GF-D8 (cell line): ENCODE measurements at places on chromosomes 4 and X.
A peak's percentile ranks its signal among the peaks of the same experiment; 100 is the strongest.

- no peak for DNase-seq
These were observed 194.0 kb downstream of the PDGFRA start for GRCh38 chr4:54423066-54423465.

DNA sequence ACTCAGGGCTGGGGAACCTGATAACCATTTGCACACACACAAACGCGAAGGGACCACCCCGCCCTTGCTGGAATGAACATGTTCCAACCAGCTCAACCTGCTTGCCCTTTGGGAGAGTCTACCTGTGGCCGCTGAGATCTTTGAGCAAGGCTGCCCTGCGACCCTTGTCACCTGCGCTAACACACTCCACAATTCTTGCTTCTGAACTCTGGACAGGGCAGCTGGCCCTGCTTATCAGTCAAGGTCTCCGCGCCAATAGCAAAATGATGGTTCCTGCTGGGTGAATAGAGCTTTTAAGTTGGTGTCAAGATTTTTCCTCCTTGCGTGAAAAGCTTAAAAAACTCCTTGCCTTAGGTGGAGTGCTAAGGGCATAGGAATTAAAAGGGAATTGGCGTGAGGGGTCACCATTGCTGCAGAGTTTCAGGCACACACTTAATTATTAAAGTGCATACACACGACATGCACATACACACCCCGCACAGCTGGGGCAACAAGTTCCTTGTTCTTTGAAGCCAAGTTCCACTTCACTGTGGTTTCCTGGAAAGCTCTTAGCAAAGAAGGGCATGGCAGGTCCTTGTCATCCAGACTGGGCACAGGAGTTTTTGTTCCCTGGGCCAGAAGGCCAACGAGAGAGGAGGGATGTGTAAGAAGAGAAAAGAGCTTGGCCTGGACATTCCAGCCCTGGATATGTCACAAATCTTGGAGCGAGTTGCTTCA, 207.7 kb downstream of the STIM2 start:
- peak; percentile 71 for DNase-seq

DNA sequence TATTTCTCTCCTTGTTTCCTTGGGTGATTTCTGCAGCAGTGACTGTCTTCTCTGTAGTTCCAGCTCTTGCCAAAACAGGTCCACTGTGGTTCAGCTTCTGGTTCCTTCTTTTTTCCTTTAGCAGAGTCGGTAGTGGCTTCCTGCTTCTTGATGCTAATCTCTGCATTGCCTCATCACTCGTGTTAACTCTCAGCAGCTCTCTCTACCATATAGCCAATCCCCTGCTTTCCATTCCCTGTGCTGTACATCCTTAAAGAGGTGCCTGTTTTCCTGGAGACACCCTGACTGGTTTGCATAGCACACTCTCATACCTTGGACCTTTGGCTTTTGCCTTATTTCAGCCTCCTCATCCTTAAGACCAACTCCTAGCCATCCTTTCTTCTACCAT, 191.2 kb upstream of the LNX1 start:
- DNase-seq: peak; percentile 4

DNA sequence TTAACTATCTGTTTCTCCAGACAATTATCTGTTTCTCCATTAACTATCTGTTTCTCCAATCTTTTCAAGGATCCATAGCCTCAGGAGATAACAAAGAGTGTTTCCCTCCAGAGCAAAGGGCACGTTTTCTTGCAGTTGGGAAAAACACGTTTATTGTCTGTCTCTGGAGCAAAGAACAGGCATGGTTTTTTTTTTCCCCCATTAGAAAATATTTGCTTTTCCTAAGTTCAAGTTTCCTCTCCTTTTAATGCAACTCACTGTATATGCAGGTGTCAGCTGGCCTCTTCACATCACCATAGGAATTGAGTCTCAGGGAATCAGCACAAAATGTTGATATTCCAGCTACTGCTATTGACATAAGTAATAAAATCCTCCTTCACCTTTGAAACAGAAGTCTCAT, 984.4 kb downstream of the RAB28 start:
- DNase-seq: no peak

- no peak for DNase-seq
These were observed 44.0 kb downstream of the RELL1 start for GRCh38 chr4:37641886-37642849.

- no peak for DNase-seq
These were observed 63.9 kb downstream of the WFS1 start for GRCh38 chr4:6333301-6334202.

GRCh38 chr4:80172203-80172602, 25.1 kb upstream of the PRDM8 start:
- no peak for DNase-seq

DNA sequence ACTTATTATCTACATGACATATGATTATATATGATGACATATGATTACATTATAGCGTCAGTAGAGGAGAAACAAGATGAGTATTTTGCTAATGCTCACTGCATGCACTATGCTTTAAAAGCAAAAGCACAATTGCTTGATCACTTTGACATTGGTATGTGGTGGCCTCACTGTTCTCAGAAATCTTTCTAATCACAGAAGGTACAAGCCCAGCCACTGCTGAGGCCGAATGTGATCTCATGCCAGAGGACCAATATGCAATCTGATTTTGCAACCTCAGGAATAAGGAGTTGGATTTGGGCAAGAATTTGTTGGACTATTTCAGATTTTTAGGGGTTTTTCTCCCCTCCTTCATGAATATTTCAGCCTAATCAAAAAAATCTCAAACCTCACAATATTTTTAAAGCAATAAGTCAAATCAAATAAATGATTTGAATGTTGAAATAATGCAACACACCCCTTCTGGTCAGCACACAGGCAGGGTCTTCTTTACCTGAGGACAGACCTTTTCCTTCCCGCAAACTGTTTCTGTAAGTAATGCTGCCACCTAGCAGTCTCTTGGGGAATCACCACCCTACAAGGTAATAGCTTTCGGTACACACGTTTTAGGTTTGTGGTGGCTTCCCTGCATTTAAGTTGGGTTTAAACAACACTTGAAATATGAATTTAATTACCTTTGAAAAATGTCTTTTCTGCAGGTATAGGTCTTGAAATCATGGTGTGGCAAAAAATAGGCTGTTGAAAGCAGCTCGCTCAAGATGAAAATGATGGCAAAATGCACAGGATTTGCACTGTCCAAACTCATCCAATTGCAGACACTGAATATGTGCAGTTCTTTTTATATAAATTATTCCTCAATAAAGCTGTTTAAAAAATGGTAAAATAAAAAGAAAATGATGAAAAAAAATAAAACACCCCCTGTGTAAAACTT, 4.8 kb upstream of the CXCL13 start:
- no peak for DNase-seq

GRCh38 chrX:45602151-45602550, 401.5 kb upstream of the DIPK2B start:
- DNase-seq: no peak

- no peak for DNase-seq
These were observed 53.6 kb downstream of the NSG1 start for GRCh38 chr4:4440333-4441061.

DNA sequence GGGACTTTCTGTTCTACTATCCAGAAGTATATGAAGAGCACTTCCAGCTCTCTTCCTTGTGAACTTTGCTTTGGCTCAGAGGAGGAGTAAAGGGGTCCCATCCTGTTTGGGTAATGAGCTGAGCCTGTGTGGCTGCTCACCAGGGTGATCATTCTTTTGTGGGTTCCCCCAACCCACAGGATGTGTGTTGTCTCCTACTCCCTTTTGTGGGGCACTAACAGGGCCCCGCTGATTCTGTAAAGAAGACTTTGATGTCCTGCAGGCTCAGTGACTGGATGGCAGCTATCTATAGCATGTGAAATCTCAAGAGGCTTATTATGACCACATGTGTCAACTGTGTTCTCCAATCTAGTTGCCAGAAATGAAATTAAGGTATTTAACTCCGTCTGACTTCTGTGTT, 40.8 kb downstream of the ZNF518B start:
- DNase-seq: no peak

GRCh38 chr4:17854036-17854435, 43.3 kb downstream of the NCAPG start:
- no peak for DNase-seq

DNA sequence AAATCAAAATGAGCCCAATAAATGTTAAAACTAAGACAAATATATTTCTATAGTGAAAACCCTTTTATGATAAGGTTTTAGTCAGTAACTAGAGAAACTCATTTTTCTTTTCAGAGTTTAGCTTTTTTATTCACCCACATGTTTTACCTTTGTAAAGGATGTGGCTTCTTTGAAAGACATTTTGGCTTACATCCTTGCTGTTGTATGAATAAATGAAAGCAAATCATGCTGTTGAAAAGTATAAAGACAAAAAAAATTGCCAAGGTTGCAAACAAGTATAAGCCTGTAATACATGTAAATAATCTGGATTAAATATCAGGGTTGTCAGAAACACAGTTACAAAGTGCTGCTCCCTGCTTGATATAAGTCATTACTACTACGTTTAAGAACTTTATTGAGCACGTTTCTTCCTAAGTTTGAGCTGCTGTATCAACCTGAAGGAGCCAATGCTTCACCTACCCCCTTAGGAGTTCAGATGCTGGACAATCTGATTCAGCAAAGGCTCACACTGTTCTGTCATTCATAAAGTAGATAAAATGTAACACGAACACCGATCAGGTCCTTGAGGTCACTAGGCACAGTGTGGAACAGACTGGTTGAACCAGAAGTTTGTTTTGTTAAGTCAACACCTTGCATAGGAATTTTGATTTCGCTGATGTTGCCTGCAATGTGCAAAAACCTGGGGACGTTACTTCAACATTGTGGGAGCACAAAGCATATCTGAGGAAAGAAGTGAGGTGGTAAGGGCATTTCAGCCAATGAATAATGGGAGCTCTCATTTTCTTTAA, 321.2 kb upstream of the BMP3 start:
- no peak for DNase-seq

- DNase-seq: no peak
These were observed 186.4 kb upstream of the GALNT7 start for GRCh38 chr4:172982151-172982590.

- no peak for DNase-seq
These were observed 31.8 kb downstream of the STAG2 start for GRCh38 chrX:123993326-123993725.

- no peak for DNase-seq
These were observed 63.8 kb upstream of the ENPP6 start for GRCh38 chr4:184281231-184282139.

- no peak for DNase-seq
These were observed 10.8 kb upstream of the XIAP start for GRCh38 chrX:123849096-123849495.

- peak; percentile 38 for DNase-seq
These were observed 18.4 kb upstream of the CC2D2A start for GRCh38 chr4:15451181-15451865.

GRCh38 chr4:159689526-159689925, 586.6 kb downstream of the RAPGEF2 start:
- DNase-seq: no peak

DNA sequence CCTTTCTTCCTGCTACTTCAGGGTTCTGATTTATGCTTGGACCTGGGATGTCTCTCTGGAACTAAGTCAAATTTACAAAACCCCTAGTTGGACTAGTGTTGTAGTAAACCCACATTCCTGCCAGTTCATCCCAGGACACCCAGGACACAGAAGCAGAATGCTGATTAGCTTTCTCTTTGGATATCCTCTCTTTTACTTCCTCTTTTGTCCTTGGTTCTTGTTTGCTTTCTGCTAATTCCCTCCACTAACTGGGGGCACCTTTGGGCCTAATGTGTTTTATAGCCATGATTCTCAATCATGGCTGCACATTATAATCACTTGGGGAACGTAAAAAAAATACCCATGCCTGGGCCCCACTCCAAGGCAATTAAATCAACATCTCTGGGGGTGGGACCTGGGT, 42.5 kb downstream of the LANCL3 start:
- no peak for DNase-seq

- DNase-seq: no peak
These were observed 1.6 kb downstream of the SHISA3 start for GRCh38 chr4:42398871-42399331.

GRCh38 chrX:140764401-140764919, 54.9 kb downstream of the LINC00632 start:
- DNase-seq: no peak

- DNase-seq: no peak
These were observed 88.4 kb upstream of the GUCY1A1 start for GRCh38 chr4:155578219-155578618.

DNA sequence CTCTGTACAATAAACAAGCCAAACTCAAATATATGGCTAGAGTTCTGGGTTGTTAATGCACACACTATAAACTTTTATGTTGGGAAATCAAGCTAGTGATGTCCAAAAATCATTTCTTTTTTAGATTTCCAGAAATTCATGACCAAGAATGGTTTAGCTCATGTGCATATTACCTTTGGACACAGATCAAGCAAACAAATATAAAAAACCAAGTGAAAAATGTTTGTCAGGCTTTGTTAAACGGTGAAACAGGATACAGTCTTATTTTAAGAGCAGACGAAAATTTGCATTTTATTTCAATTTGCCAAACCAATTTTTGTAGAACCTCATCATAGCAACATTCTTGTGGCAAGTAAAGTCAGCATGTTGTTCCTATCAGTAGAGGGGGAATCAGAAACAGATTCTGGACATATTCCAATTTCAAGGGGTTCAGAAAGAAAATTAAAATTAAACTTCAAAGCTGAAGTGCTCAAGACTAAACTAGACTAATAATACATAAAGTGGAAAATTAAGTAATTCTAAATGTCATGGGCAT, 413.6 kb downstream of the TRIML1 start:
- DNase-seq: no peak

GRCh38 chr4:189765736-189766135, 174.9 kb upstream of the FRG1 start:
- no peak for DNase-seq
